ENCODE measurements at places on chromosomes 4 and X.

GRCh38 chrX:28639451-28639850, 52.2 kb downstream of the IL1RAPL1 start:
- DNase-seq = no peak

DNA sequence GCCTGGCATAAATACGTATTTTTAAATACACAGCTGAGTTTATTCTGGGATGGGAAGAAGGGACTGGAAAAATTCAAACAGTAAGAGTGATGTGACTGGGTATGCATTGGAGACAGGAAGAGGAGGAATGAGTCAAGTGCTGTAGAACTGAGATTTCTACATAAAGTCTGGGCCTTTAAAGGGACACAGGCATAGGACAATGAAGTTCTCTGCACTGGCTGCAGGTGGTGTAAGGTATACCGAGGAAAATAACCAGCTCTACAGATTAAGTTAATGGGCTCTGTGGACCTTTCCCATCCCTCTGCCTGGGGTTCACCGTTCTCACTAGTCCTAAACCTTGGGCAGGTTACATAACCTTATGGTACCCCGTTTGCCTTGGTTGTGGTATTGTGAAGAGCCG, 68.7 kb downstream of the DHX15 start:
- DNase-seq = no peak

DNA sequence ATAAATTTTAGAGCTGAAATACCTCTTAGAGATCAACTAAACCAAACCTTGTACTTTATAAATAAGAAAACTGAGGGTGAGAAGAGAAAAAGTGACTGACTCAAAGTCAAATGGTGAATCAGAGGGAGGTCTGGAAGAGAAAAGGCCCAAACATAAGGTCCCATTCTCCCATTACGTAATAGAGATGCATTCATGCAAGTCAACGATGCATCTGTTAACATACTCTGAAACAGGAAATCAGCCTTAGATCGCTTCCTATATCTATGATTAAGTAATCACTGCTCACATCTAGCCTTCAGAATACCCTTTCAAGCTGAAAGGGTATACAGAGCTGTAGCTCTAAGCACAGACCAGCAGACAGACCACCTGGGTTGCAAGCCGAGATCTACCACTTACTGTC, 6.5 kb downstream of the RNF150 start:
- no peak for DNase-seq

DNA sequence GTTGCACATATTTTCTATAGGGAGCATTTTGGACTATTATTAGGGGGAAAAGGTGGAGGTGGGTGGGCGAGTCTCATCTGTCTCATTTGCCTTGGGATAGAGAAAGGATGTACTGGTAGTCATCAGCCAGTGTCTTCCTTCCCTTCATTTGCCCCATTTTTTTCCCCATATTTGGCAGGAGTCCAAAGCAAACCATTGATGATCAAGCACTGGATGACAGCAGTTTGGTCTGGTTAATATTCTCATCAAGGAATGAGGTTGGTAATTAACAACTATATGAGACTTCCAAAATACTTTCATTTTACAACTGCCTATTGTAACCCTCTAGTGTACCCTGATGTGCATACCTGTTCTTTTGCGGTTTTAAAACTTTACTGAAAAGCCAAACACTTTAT, 22.6 kb upstream of the IGFBP7 start:
- DNase-seq = no peak

DNA sequence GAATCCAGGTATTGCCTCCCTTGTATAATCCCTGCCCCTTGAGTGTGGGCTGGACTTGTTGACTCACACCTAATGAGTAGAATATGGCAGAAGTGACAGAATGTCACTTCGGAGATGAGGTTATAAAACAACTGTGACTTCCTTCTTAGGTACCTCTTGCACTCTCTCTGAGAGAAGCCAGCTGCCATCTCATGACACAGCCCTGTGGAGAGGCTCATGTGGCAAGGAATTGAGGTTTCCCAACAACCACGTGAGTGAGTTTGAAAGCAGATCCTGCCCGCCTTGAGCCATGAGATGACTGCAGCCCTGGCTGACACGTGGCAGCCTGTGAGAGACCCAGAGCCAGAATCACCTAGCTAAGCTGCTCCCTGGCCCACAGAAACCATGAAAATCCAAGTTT, 13.5 kb downstream of the ASB11 start:
- no peak for DNase-seq

DNA sequence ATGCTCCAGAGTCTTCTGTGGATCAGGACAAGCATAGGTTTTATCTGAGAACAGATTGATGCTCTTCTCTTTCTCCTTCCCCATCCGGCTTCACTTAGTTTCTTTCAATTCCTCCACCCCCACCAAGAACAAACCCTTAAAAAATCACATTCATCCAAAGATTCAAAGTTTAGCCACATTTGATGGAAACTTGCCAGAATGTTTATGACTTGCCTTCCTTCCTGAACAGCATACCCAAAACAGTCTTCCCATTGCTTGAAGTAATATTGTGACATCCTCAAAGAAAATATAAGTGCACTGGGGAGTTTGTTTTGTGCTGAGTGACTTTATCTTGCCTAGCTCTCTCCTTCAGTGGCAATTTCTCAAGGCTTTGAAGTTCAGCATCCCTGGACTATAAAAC, 83.0 kb downstream of the MAGEB17 start:
- DNase-seq = no peak

GRCh38 chr4:3643518-3644433, 111.6 kb upstream of the LRPAP1 start:
- no peak for DNase-seq

GRCh38 chrX:23644744-23645143, 22.5 kb upstream of the PRDX4 start:
- no peak for DNase-seq

DNA sequence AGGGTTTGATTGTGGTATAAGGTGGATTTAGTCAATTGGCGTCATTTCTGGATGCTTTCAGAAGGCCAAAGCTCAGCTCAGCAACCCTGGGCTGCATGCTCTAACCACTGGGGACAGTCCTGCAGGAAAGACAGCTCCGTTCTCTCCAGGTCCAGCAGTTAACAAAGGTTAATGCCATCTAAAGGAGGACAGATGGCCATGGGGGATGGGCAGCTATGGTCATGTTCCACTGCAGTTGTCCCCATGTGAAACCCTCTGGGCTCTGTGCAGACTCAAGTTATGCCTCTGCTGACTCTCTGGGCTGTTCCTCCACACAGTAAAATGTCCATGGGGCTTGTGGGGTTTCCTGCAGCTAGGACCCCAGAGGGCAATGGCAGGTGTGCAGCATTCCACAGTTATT, 562.1 kb upstream of the ADGRL3 start:
- no peak for DNase-seq

GRCh38 chrX:10016519-10017132, 49.5 kb downstream of the CLDN34 start:
- DNase-seq = no peak

DNA sequence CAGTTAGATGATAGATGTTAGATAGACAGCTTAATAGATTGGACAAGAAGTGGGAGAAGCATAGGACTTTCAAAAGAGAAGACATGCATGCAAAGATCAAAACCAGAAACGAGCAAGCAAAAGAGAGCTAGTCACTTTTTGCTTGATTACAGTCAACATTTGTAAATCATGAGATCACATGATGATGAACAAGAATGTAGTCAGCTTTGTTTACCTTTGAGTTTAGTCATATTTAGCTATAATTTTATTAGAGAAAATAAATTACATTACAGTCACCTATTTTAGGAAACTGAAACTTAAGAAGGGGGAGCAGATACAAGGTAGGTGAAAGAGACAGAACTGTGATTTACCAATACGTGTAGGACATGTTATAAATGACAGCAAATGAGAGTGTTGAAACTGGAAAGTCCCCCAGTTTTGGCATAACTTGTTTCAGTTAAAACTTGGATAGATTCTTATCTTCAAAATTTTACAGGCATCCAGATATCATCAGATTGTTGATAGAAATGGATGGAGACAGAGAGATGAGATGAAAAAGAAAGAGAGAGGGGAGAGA, 1083.1 kb upstream of the PCDH10 start:
- DNase-seq = no peak

- DNase-seq = no peak
Measured at GRCh38 chrX:13432414-13433297, 112.8 kb upstream of the ATXN3L start.

- no peak for DNase-seq
Measured at GRCh38 chrX:18017411-18017810, 156.3 kb upstream of the RAI2 start.

DNA sequence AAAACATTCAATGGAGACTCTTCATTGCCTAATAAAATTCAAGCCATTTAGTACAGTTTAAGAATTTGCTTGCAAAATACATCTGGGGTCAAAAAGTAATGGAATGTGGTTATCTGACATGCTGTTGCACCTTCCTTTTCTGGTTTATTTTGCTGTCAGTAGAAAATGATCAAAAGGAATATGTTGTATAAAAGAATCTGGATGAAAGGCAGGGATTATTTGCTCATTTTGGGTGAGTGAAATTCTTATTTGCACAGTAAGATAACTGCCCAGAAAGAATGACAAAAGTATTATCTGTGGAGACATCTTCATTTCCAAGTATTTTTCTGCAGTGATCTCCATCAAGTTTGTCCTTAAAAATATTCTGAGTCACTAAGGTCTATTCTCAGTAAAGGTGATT, 30.4 kb downstream of the BOD1L1 start:
- DNase-seq = no peak

DNA sequence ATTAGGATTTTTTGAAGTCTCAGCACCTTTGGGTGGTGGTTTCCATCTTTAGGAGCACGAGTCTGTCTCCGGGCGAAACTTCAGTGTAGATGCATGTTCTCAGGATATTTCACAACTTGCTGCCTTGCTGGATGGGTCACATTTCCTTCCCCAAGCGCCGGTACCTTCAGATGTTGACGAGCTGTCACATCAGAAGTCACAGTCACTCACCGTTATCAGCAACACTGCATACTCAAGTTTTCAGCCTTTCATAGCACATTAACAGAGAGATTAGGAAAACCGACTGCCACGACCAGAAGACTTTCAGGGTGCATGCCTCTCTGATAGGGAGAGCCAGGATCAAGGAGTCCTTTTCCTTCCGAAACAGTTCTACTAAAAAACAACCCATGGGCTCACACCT, 77.8 kb downstream of the SHROOM2 start:
- DNase-seq = no peak

- DNase-seq = no peak
Measured at GRCh38 chrX:46485897-46486296, 59.3 kb downstream of the ZNF674 start.

DNA sequence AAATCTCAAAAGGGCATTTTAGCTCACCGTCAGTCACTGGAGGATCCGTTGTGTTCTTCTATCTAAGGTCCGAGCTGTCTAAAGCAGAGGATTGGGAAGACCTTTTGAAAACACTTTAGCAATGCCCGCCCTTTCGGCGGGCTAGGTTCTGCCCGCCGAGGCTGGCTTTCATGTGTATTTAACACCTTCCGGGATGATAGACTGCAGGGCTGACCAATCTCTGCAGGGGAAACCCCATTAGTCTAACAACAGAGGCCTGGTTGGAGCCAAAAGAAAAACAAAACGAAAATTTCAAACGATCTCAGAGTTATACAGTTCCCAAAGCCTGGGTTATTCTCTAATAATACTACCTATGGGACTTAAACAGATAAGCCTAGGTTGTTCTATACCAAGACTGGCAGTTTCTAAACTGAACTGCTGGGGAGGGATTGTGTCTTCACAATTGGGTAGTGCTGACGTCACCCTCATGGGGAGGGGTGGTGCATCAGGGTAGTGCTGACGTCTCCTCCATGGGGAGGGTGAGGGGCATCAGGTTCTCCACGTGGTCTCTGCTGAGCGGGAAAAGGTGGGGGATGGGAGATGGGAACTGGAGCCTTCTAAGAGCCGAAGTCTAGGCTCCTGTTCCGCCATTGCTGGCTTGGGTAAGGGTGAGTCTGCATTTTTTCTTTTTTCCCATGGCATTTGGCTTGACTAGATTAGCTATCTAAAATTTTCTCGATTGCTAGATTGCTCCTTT, 14.8 kb upstream of the CUL4B start:
- DNase-seq = no peak

DNA sequence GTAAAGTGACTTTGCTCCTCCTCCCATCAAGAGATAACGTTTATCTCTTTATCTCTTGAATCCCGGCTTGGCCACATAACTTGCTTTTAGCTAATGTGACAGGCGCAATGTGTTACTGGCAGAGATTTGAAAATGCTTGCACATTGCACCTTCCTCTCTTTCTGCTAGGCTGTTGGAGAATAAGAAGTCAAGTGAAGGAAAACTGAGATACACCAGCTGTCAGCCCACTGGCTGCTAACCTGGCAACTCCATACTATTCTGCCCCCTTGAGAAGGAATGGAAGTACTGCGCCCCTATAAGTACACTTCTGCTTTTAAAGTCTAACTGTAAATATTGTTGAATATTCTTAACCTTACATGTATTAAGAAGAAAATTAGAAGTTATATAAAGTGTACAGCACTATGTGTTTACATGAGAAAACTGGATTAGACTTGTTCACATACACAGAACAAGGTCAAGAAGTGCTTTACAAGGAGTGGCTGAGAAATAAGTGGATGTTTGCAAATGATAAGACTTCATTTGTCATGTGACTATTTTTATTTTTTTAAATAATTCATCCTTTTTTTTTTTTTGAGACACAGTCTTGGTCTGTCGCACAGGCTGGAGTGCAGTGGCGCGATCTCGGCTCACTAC, 424.5 kb upstream of the CTSO start:
- no peak for DNase-seq

DNA sequence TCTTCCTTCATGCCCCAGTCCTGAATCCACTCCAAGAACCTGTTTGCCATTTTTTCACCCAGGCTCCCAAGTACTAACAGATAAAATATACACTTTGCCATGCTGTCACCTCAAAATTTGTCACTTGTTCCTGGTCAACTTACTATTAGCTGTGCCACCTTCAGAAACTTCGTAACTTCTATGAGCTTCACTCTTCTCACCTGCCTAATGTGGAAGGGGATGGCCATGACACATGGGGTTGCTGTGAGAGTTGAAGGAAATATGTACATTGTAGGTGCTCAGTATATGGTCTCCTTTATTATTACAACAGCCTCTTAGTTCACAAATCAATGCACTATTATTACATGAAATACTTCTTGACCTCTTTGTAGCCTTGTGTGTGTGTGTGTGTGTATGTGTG, 10.4 kb downstream of the TMSB4X start:
- no peak for DNase-seq

Data from ecto neural progenitor cell (in vitro differentiated cells).